Effector CD8-positive, alpha-beta T cell (primary cell): ENCODE measurements at places on chromosomes 6 and 20.
A peak's percentile ranks its signal among the peaks of the same experiment; 100 is the strongest.

DNA sequence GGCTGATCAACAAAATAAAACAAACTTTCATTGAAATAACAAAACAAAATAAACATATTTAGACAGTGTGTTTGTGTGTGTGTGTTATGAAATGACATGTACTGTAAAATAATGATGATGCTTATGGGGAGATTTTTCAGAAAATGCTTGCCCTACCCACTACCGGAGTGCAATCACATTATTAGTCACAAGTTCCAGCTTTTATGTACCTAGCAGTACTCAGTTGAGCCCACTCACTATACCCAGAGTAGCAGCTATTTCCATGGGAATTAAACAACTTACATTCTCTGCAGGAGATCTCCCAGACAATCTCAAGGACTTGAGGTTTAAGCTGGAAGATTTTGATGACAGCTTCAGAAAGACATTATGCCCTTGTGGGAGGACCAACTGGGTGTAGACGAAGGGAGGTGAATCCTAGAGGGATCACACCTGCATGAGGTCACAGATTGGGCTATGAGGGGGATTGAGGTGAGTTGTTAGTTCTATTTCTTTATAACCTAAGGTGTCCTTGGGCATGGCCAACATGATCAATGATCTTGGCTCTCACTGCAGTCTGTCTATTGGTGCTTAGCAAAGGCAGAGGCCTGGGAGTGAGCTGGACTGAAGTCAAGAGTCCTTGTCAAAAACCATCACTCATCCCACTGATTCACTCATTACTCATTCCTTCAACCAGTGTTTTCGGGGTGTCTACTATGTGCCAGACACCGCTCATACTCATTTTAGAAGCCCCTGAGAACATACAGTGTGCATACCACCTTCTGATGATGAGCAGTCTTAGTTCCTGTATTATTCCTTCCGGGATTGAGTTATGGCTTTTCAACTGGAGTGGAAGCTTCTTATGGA, 6.7 kb upstream of the CLIC5 start:
- DNase-seq: no peak

GRCh38 chr6:66638099-66638498, 931.1 kb upstream of the EYS start:
- DNase-seq: no peak

DNA sequence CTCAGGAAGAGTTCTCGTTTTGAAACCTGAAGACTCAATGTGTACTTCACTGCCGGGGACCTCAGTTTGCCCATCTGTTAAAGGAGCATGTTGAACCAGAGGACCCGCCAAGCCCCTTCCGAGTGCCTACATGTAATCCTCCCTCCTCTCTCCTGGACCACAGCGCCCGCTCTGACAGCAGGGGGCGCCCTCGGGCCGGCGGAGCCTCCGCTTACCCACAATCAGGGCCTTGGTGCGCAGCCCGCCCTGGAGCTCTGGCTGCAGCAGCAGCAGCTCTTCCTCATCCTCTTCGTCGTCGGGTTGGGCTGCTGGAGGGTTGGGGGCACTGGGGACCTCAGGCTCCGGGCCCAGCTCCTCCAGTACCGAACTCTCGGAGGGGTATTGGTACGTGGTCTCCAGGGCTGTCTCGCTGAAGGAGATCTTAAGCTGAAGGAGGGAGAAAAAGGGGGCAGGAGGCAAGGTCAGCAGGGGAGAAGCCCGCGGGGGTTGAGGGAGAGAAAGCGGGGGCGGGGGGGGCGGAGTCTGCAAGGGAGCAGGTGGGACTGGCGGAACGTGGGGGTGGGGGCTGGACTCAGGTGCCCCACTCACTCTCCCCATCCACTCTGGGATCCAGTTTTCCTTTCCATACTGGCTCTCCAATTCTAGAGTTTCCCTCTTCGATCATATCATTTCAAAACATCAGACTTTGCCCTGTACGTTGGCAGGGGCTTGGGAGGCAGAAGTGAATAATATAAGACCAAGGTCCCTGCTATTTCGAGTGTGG, 6.3 kb upstream of the DHX16 start:
- DNase-seq: peak; percentile 89

DNA sequence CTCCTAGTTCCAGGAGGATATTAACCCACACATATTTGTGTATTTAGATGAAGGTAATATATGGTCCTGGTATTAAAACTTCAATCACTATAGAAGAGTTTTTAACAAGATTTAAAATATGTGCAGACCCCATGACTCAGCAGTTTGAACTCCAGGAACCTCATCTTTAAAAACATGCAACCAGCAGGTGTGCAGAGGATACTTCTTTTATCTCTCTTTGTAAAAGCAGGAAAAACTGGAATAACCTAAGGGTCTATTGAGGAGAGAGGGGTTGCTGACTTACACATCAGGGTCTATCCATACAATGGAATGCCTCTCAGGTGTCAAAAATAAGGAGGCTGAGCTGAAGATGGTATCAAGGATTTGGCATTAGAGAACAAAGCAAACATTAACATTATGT, 36.9 kb upstream of the TFAP2C start:
- no peak for DNase-seq

DNA sequence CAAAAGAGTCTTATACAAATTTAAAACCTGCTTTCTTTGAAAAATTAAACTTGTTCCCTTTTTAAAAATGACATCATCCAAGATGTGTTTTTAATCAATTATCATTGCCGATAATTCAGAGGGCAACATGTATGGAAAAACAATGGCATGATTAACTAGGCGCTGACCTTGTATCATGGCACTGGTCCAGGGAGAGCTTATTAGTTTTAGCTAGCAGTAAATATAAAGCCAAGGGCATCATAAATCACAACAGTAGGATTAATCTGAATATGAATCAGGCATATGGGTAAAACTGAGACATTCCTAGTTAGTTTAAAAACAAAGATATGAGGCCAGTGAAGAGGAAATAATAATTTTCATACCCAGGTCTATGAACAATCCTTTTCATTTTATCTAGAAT, 374.0 kb downstream of the HDGFL1 start:
- no peak for DNase-seq

GRCh38 chr6:6843057-6843627, 254.6 kb downstream of the LY86 start:
- DNase-seq: no peak

DNA sequence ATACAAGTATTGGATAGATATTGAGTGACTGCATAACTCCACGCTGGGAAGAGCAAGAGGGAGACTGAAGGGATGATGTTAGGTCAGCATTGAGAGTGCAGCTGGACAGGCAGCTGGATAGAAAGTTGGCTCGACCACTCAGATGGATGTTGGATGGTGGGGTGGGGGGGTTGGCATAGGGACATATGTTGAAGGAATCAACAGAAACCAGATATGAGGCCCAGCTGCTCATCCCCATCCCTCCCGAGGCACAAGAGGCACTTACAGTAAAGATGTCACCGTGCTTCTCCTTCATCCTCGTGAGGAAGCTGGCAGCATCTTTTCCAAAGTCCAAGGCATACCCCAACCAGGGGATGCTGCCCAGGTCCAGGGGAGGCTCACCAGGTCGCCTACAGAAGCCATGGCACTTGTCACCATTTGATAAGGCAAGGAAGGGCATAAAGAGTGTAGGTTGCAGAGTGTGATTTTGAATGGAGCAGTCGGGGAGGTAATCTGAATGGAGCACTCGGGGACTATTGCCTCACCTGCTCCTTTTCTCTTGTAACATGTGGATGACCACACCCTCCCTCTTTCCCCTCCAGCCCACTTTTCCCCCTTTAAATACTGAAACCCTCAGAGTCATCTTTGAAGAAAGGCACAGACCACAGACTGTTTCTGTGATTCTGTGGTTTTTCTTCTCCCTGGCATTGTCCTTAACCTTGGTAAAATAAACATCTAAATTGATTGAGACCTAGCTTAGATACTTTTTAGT, 18.0 kb downstream of the PTGIS start:
- DNase-seq: no peak

- DNase-seq: no peak
Measured at GRCh38 chr6:13004601-13005000, 288.0 kb downstream of the PHACTR1 start.

GRCh38 chr6:9761220-9761619, 653.7 kb downstream of the TFAP2A start:
- no peak for DNase-seq

DNA sequence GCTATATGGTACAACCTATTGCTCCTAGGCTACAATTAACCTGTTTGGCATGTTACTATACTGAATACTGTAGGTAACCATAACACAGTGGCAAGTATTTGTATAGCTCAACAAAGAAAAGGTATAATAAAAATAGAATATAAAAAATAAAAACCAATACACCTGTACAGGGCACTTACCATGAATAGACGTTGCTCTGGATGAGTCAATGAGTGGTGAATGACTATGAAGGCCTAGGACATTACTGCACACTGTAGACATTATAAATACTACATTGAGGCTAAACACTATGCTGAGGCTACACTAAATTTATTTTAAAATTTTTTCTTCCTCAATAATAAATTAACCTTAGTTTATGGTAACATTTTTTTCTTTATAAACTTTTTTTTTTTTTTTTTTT, 18.6 kb downstream of the ELOVL5 start:
- no peak for DNase-seq

DNA sequence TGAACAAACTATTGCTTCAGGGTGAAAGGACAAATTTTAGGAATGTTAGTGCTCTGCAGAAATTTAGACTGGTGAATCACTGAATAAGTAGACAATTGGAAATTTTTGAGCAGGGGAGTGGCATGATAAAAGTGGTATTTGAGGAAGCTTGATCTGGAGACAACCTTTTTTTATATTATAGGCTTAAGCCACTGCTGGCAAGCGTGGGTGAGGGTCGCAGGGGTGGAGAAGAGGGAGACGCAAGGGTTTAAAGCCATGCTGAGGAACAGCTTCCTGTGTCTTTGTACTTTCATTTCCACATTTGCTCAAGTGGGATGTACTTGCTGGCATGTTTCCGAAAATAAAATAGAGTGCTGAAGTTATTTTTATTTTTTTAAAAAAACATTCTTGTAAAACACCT, 23.7 kb downstream of the NCOA7 start:
- DNase-seq: no peak

DNA sequence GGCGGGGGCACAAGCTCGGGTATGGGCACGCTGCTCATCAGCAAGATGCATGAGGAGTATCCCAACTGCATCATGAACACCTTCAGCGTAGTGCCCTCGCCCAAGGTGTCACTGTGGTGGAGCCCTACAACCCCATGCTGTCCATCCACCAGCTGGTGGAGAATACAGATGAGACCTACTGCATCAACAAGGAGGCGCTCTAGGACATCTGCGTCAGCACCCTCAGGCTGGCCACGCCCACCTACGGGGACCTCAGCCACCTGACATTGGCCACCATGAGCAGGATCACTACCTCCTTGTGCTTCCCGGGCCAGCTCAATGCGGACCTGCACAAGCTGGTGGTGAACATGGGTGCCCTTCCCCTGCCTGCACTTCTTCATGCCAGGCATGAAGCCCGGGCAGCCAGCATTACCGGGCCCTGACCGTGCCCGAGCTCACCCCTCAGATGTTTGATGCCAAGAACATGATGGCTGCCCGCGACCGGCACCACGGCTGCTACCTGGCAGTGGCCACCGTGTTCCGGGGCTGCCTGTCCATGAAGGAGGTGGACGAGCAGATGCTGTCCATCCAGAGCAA, 12.8 kb downstream of the GABRR2 start:
- no peak for DNase-seq

GRCh38 chr6:34593701-34594100, 37.6 kb upstream of the SPDEF start:
- DNase-seq: no peak

DNA sequence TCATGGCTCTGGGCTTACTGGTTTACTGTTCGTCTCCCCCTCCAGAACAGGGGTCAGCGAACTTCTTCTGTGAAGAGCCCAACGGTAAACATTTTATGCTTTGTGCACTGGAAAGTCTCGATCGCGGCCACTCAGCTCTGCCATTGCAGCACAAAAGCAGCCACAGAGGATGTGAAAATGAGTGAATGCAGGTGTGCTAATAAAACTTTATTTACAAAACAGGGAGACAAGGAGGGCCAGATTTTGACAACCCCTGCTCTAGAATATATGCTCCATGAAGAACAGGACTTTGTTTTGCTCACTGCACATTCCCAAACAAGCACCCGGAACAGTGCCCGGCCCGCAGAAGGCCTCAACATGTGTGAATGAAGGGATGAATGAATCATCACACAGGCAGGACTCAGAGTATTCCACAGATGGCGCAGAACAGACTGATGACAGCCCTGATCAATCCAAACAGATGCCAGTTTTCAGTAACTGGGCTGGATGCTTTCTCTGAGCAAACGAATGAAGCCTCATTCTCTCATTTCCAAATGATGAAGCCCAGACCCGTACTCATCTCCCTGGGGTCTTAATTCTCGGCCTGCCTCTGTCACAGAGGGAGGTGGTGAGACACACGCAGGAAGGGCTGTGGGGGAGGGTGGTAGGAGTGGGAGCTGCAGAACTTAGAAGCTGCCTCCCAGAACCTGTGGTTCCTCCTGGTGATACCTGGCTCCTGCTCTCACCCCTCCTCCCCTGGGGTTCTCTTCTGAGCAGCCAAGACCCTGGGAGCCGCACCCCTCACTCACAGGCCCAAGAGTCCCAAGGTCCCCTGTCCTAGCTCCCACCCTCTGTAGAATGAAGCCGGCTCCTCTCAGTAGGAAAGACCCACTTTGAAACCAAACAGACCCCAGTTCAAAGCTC, 196.4 kb downstream of the PREX1 start:
- no peak for DNase-seq

- DNase-seq: no peak
Measured at GRCh38 chr6:169266746-169267591, 13.3 kb upstream of the THBS2 start.

GRCh38 chr6:138030872-138031271, 76.3 kb downstream of the PERP start:
- no peak for DNase-seq

GRCh38 chr6:75202676-75203131, 3.1 kb downstream of the COL12A1 start:
- no peak for DNase-seq

DNA sequence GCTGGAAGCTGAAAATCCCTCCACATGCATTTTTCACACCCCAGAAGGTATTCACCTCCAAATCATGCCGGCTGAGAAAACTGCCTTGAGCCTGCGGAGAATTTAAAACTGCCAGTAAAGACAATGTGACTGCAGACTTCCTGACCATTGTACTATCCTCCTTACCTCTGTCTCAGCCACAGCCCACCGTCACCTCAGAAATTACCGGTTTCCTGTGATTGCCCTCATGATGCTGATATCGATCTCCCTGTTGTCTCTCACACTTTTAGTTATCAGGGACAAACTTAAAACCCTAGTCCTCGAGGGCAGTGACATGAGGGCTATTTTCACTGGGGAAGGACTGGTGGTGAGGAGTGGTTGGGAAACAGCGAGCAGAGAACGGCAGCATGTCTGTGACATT, 30.2 kb upstream of the FOXQ1 start:
- no peak for DNase-seq

DNA sequence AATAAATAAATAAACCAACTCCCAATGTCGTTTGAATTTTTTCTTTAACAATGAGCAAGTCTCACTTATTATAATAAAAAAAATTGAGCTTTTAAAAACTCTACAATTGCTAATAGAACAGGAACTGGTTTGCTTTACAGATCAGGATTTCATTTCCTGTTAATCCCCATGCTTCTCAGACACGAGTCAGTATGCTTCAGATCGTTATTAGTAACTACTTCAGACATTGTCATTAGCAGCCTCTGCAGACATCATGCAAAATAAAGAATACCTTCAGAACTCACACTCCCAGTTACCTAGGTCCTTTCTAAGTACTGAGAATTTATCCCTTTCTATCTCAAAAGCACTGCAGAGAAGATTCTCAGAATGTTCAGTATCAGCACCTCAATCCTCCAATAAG, 10.0 kb upstream of the FAM210B start:
- DNase-seq: no peak
